ENCODE measurements at places on chromosomes 6 and 20. TPM values are rescaled to one million over a fixed set of nuclear protein-coding genes. Genes with fewer than 3 reads are reported as not detected.

GRCh38 chr20:29497261-29497671 is 1760.2 kb upstream of the DEFB115 start:
- peak; percentile 68 for DNase-seq

DNA sequence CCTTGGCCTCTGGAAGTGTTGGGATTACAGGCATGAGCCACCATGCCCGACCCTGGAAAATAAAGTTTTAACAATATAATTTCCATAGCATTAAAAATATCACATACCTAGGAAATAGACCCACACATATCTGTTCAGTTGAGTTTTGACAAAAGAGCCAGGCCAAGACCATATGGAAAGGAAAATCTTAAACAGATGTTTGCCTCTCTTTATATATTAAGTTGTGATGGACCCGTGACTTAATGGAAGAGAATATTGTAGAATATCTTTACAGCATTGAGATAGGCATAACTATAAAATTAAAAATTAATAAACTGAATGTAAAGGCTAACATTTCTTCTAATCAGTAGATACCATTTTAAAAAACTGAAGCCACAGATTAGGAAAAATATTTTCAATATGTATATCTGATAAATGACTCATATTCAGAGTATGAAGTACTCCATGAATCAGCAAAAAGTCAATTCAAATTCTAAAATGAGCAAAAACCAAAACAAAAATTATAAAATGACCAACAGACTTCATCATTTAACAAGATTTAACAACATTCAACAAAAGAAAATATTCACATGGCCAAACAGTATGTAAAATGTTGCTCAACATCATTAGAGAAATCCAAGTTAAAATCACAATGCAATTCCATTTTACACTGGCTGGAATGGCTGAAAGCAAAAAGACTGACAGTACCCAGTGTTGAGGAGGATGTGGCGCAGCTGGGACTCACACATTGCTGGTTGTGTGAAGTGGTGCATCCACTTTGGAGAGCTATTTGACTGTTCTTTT is 43.3 kb downstream of the GTF2H5 start:
- no peak for DNase-seq

VGLL2 gene
- not detected for total RNA-seq

DNA sequence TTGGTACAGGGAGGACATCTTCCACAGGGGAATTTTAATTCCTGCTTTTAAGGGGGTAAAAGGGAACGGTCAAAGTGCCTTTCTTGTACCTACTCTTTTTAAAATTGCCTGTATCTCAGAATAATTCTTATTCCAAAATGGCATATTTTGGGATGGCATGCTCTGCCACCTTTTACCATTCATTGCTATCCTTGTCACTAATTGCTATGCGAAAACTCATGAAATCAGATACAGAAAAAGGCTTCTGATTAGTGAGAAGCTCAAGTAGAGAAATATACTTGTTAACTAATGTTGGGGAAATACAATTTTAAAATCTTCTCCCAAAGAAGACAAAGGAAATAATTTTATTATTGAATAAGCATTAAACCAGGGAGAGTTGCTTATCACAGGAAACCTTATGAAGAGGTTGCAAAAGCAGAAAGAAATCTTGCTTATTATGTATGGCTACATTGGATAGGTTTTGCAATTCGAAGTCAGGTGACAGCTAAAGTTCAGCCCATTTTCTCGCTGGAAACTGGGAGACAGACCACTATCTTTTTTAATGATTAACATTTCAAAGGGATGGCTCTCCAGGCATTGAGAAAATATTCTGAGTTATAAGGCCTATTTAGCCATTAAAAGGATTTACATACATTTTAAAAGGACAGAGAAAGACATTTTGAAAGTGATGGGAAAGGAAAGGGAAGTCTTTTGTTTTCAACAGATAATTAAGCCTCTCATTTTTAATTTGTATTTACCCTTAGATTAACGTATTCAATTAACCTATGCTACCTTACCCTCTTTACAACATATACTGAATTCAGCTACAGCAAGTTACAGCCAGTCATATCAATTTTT is 110.3 kb upstream of the PRSS16 start:
- DNase-seq = no peak

DNA sequence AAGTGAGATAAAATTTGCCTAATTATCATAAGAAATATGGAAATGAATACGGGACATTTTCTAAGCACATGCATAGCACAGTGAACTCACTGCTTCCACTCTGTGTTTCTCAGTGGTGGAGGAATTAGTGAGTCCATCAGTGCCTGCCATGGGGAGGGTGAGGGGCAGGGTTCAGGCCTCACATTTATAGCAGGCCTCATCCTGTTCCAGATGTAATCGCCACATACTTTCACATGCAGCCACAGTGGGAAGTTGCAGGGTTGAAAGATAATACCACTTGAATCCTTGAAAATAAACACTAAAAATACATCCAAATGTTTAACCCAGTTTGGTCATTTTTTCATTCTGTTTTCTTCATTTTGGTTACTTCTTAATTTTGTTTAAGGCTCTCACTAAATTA is 29.9 kb upstream of the ANKEF1 start:
- no peak for DNase-seq

- no peak for DNase-seq
Observed at GRCh38 chr20:13251904-13252297, 30.8 kb downstream of the ISM1 start.

GRCh38 chr6:157885211-157885788 is 62.3 kb downstream of the SNX9 start:
- no peak for DNase-seq

AGER gene
- 3.8 TPM for total RNA-seq

- no peak for DNase-seq
Observed at GRCh38 chr6:159646733-159647132, 46.3 kb downstream of the SOD2 start.

TRIM10 gene
- total RNA-seq = not detected

NKAIN4 gene
- total RNA-seq = not detected

GRCh38 chr6:111922454-111923297 is 49.4 kb upstream of the FYN start:
- DNase-seq = no peak

GRCh38 chr6:31750411-31751022 is 10.7 kb downstream of the MSH5 start:
- DNase-seq = no peak

- DNase-seq = no peak
Observed at GRCh38 chr6:29702519-29703103, 20.6 kb upstream of the HLA-F start.

DNA sequence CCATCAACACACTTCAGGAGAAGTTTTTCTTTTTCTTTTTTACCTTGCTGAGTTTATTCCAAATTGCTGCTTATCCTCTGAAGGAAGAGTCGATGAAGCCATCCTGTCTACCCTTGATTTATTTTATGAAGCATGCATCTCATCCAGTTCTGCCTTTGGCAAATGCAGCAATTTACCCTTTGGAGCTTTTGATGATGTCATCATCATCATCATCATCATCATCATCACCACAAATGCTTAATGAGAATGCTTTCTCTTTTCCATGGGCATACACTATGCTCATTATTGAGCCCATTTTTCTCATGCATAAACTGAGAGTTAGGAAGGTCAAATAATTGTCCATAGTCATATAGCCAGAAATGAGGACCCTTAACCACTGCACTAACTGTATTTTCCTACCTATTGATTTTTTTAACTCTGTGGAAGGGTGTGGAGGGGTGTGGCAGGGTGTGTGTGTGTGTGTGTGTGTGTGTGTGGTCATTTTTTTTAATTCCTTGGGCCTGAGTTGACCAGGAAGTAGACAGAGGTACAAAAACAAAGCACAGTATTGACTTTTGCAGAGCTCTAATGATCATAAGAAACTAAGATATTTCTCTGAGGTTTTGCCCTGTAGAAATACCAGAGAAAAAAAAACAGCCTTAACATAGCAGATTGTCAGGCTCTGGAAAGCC is 82.8 kb downstream of the COL9A1 start:
- DNase-seq = no peak

SCGN gene
- not detected for total RNA-seq

Measured in prostate gland (tissue), 2 donors.